ENCODE measurements at places on chromosomes 16 and 17. TPM values are rescaled to one million over a fixed set of nuclear protein-coding genes. Genes with fewer than 3 reads are reported as not detected.

HERPUD1 gene
- total RNA-seq = 246 TPM

- H3K4me3 ChIP-seq = no peak overlapping the region
- H3K36me3 ChIP-seq = no peaks in the 10 kb centered on the region
- no peaks in the 10 kb centered on the region for H3K4me1 ChIP-seq
- no peak for DNase-seq
- no peak overlapping the region for H3K27ac ChIP-seq
- no peaks in the 10 kb centered on the region for H3K27me3 ChIP-seq
These were observed 46.0 kb upstream of the ERCC4 start for GRCh38 chr16:13873835-13874438.

ADGRG1 gene
- 202 TPM for total RNA-seq

FBXW10B gene
- total RNA-seq = 4.0 TPM

NDEL1 gene
- 237 TPM for total RNA-seq

GRCh38 chr16:23557779-23558702 lies 514 bp downstream of the UBFD1 start:
- peaks cover 27% of the 10 kb centered on the region for H3K36me3 ChIP-seq
- peak overlapping the region; percentile 99 for H3K4me3 ChIP-seq
- no peaks in the 10 kb centered on the region for H3K27me3 ChIP-seq
- DNase-seq = no peak
- peaks cover 21% of the 10 kb centered on the region for H3K4me1 ChIP-seq

ZNF19 gene
- 3.8 TPM for total RNA-seq

XPO6 gene
- 87.5 TPM for total RNA-seq

GRCh38 chr16:87847785-87848675 lies 21.3 kb downstream of the SLC7A5 start:
- peak overlapping the region; percentile 25 for H3K27ac ChIP-seq
- no peak for DNase-seq
- H3K27me3 ChIP-seq = no peaks in the 10 kb centered on the region

DNA sequence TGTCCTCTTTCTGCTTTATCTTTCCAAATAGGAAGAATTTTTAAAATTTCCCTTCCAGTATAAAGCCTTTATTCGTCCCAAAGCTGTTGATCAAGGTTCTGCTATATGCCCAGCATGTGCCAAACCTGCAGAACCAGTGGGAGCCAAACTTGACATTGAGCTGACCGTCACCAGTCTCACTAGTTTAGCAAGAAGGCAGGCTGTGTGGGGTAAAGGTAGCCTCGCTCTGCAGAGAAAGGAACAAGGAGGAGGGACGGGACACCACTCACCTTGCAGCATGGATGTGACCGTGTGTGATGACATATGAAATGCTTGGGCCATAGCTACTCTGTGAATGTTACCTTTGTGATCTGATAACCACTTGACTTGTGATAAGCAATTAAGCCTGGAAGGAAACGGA lies 392.2 kb downstream of the CPPED1 start:
- H3K4me3 ChIP-seq = no peak overlapping the region
- DNase-seq = no peak
- H3K27me3 ChIP-seq = no peaks in the 10 kb centered on the region
- H3K27ac ChIP-seq = no peak overlapping the region
- H3K36me3 ChIP-seq = no peaks in the 10 kb centered on the region

DNA sequence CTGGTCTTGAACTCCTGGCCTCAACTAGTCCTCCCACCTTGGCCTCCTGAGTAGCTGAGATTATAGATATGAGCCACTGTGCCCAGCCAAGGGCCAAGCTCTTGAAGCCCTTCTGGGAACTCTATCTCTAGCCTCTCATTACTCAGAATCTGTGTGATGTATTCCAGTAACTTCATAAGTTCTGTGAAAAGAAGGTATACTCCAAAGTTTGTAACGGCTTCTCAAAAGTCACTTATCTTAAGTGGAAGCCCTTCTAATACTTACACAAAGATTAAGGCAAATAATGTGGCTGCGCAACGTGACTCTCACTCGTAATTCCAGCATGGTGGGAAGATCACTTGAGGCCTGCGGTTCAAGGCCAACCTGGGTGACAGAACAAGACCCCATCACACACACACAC lies 19.1 kb upstream of the ATP6V0C start:
- DNase-seq = no peak
- no peaks in the 10 kb centered on the region for H3K27me3 ChIP-seq
- peaks cover 7% of the 10 kb centered on the region for H3K36me3 ChIP-seq
- peaks cover 42% of the 10 kb centered on the region for H3K4me1 ChIP-seq
- no peak overlapping the region for H3K4me3 ChIP-seq

ANKRD11 gene
- 212 TPM for total RNA-seq

GAST gene
- total RNA-seq = not detected

TBX21 gene
- total RNA-seq = 0.80 TPM

- H3K4me1 ChIP-seq = peaks cover 31% of the 10 kb centered on the region
- peak overlapping the region; percentile 78 for H3K27ac ChIP-seq
- no peaks in the 10 kb centered on the region for H3K36me3 ChIP-seq
- no peak for DNase-seq
- H3K4me3 ChIP-seq = no peak overlapping the region
- no peaks in the 10 kb centered on the region for H3K27me3 ChIP-seq
These were observed 282.1 kb upstream of the IRX5 start for GRCh38 chr16:54648575-54648974.

- no peaks in the 10 kb centered on the region for H3K27me3 ChIP-seq
- H3K27ac ChIP-seq = no peak overlapping the region
- no peak overlapping the region for H3K4me3 ChIP-seq
- peaks cover 14% of the 10 kb centered on the region for H3K4me1 ChIP-seq
These were observed 32.1 kb downstream of the ABR start for GRCh38 chr17:1147664-1148063.

TPPP3 gene
- 182 TPM for total RNA-seq

GJC1 gene
- 7.8 TPM for total RNA-seq

DNA sequence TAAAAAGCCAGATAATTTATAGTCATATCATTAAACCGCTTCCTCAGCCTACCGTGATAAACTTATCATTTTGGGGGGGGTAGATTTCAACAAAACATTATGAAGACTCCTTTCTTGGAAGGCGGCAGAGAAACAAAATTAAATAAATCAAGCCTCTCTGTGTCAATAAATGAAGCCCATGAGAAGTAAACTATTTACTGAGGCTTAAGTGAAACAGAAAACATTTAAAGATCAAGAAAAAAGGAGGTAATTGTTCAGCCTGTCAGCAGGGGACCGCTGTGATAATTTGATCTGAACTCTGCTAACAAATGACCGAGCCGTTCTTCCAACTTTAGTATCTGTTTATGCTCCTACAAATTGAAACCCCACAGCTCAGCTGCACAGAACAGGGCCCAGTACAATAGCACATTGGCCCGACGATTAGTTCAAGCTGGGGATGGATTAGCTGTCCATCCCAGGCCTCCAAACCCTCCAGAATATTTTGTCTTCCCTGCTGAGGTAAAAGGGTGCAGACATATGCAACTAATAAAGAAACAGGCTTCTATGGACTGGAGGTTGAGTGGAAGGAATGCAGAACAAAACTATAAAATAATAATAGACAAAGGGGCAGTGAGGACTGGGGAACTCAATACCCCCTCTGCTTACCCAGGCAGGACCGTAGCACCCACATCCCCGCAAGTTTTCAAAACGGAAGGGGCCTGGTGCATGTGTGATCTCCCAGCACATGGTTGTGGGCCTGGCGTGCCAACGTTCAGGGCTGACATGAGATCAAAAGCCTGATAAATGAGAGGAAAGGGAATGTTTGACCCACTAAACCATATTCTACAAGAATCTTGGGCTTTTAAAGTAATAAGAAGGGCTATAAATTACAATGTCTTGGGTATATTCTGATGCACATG lies 298.1 kb upstream of the IRX5 start:
- H3K27me3 ChIP-seq = no peaks in the 10 kb centered on the region
- H3K4me1 ChIP-seq = peaks cover 4% of the 10 kb centered on the region
- H3K27ac ChIP-seq = no peak overlapping the region
- H3K4me3 ChIP-seq = no peak overlapping the region
- DNase-seq = no peak

PYDC1 gene
- total RNA-seq = 4.2 TPM

DNA sequence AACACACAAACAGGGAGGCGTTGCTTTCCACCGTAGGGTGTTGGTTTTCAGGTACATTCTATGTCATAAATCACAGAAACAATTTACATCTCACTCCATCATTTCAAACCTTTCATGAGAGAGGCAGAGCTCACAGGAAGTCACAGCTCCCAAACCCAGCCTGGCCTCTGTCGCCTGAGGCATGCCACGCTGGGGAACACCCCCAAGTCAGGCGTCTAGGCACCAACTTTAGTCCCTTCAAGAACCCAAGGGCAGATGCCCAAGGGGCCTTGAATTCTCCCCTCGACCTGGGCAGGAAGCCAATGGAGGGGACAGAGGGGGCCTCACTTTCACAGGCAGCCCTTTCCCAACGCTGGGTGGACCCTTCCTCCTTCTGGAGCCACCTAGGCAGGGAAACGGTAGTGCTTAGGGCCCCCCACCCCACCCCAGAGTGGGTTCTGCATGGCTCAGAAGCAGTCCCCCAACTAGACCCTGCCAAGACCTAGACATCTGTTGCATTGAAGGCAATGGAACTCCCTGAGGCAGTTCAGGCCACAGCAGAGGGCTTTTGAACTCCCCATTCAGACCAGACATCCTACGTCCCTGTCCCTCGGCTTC lies 10.6 kb downstream of the TBX4 start:
- no peaks in the 10 kb centered on the region for H3K36me3 ChIP-seq
- no peak overlapping the region for H3K27ac ChIP-seq

DNA sequence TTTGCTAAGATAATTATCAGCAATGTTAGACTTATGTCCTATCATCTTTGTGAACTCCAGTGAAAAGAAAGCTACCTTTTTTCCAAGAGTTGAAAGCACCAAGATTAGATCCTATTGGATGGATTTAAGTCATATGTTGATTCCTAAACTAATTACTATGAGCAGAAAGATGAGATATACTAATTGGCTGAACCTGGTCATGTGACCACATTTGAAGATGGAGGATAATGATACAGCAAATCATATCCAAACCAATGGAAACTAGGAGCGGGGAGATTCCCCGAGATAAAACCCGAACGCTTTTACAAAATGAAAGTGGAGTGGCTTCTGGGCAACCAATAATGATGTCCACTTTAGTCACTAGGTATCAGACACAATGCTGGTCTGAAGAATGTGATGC lies 1060.2 kb upstream of the EEF2KMT start:
- no peak overlapping the region for H3K4me3 ChIP-seq
- H3K27ac ChIP-seq = no peak overlapping the region
- no peaks in the 10 kb centered on the region for H3K4me1 ChIP-seq
- H3K27me3 ChIP-seq = no peaks in the 10 kb centered on the region

DNA sequence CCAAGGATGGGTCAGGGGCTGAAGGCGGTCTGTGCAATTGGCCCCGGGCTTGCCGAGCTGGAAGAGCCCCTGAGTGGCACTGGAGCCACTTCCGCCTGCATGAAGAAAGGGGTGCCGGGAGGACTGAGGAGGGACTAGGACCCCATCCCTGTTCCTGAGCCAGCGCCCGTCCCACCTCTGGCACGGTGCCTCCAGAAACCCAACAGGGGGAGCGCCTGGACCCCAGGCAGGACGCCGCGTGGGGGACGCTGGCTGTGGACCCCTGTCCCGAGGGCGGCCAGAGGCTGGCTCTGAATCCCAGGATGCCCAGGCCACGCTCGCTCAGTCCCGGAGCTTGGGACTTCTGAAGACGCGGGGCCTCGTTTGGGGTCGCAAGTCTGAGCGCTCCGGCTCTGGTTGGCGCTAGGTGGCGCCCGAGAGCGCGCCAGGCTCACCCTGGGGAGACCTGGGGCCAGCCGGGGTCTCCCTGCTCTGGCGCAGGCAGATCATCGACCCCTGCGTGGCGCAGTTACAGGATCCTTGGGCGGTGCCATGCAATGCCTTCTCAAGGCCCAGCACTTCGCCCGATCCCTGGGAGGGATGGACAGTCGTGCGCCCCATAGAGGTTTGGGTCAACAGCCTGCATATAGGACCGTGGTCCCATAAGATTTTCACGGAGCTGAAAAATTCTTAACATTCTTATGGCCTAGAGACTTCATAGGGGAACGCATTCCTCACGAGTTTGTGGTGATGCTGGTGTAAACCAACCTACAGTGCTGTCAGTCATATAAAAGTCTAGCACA lies 58.5 kb upstream of the CREBBP start:
- peaks cover 9% of the 10 kb centered on the region for H3K4me1 ChIP-seq
- no peaks in the 10 kb centered on the region for H3K36me3 ChIP-seq
- no peak overlapping the region for H3K27ac ChIP-seq
- H3K4me3 ChIP-seq = peak overlapping the region; percentile 53

CD79B gene
- 7.9 TPM for total RNA-seq

RTN4RL1 gene
- 24.8 TPM for total RNA-seq

DNA sequence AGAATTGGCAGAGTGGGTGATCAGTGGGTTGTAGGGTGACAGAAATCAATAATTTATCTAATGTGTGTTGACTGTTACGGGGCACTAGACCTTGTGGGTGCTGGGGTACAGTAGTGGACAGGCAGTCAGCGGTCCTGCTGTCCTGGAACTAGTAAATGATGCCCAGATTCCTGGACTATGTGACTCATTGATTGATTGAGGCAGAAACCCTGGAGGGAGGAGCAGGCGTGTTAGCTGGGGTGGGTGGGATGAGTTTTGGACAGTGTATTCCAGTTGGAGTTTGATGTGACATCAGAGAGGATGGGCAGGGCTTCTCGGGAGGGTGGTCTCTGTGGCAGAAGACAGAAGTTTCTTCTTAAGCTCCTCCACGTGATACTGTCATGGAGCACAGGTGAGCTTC lies 24.4 kb downstream of the PRMT7 start:
- no peak overlapping the region for H3K27ac ChIP-seq
- no peaks in the 10 kb centered on the region for H3K27me3 ChIP-seq
- peaks cover 29% of the 10 kb centered on the region for H3K4me1 ChIP-seq

APRT gene
- total RNA-seq = 242 TPM

GRCh38 chr17:7650509-7651096 lies at the start of gene ATP1B2:
Gene ATP1B2, plus strand, starts transcription at chr17:7650926. Its CDS starts 593 bp downstream, at chr17:7651519.
- no peaks in the 10 kb centered on the region for H3K36me3 ChIP-seq
- peaks cover 21% of the 10 kb centered on the region for H3K4me1 ChIP-seq
- no peak for DNase-seq
- H3K27ac ChIP-seq = no peak within 1 kb of the TSS
- H3K27me3 ChIP-seq = peaks cover 40% of the 10 kb centered on the region

- DNase-seq = no peak
- peaks cover 21% of the 10 kb centered on the region for H3K36me3 ChIP-seq
- H3K27ac ChIP-seq = no peak overlapping the region
These were observed 2.7 kb upstream of the AMFR start for GRCh38 chr16:56428091-56428490.

- no peaks in the 10 kb centered on the region for H3K27me3 ChIP-seq
- DNase-seq = no peak
- H3K27ac ChIP-seq = no peak overlapping the region
These were observed 31.5 kb upstream of the ABR start for GRCh38 chr17:1211287-1211686.

- H3K4me1 ChIP-seq = peaks cover 20% of the 10 kb centered on the region
- no peaks in the 10 kb centered on the region for H3K27me3 ChIP-seq
- H3K4me3 ChIP-seq = no peak overlapping the region
- peak overlapping the region; percentile 28 for H3K27ac ChIP-seq
- no peak for DNase-seq
These were observed 22.2 kb downstream of the SLC43A2 start for GRCh38 chr17:1606352-1606985.
